SIG-M5 (cell line): ENCODE measurements at places on chromosomes 12 and 14.

GRCh38 chr12:52566847-52567291, 6.8 kb downstream of the KRT74 start:
- no peak for DNase-seq

GRCh38 chr12:53499266-53500141, at the start of gene MAP3K12:
Gene MAP3K12 (minus strand): TSS chr12:53499458. CDS start chr12:53487391, 12,067 bp downstream.
- DNase-seq: no peak

- no peak for DNase-seq
These were observed 33.6 kb downstream of the NFKBIA start for GRCh38 chr14:35370969-35371368.

GRCh38 chr14:95431199-95432143, 85.0 kb downstream of the SYNE3 start:
- no peak for DNase-seq

DNA sequence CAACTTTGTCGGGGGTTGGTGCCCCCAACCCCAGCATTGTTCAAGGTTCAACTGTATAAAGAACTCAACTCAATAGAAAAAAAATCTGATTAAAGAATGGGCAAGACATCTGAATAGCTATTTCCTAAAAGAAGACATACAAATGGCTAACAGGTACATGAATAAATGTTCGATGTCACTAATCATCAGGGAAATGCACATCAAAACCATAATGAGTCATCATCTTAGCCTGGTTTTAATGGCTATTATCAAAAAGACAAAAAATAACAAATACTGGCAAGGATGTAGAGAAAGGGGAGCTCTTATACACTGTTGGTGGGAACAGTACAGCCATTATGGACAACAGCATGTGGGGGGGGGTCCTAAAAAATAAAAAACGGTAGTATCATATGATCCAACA, 28.7 kb downstream of the NPAS3 start:
- DNase-seq: no peak

- DNase-seq: no peak
These were observed 12.5 kb downstream of the SYT10 start for GRCh38 chr12:33427071-33427470.

DNA sequence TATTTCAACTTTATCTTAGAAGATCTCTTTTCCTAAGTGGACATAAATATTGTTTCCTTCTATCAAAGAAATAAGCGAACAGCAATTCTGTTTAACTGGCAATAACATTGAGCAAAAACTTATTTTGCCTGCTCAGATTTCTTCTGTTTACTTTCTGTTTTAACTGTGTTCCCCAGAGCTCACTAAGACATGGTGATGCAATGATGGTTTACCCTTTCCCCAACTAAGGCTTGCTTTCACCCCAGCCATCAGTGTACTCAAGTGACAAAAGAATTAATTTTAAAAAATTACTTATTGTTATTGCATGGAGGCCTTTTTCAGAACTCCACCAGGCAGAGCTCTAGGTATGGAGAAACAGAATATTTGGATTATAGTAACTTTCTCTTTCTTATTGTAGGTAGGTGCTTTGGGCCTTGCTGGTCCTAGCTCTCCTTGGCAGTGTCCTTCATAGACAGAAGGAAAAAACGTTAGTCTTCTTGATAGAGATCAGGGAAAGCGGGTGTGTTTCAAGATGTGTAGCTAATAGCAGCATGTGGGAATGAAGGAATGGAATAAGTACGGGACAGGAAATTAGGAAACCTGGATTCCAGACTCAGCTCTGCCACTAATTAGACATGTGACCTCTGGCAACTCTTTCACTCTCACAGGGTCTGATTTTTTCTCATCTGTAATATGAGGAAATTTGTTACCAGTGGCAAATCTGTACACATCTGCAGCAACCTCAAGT, 14.6 kb upstream of the DDHD1 start:
- DNase-seq: no peak

GRCh38 chr12:11655842-11656241, 6.4 kb downstream of the ETV6 start:
- no peak for DNase-seq

DNA sequence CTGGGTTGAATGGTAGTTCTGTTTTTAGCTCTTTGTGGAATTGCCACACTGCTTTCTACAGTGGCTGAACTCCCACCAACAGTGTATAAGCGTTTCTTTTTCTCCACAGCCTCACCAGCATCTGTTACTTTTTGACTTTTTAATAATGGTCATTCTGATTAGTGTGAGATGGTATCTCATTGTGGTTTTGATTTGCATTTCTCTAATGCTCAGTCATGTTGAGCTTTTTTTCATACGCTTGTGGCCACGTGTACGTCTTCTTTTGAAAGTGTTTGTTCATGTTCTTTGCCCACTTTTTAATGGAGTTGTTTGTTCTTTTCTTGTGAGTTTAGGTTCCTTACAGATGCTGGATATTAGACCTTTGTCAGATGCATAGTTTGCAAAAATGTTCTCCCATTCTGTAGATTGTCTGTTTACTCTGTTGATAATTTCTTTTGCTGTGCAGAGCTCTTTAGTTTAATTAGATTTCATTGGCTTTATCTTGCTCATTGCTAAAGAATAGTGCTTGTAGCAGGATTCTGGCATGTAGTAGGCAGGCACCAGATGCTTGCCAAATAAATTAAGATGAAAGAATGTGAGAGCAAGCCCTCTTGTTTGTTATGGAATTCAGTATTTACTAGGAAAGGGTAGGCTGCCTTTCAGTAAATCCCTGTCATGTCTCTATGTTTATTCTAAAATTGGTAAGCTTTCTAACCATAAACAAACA, 86.8 kb downstream of the PDE3A start:
- DNase-seq: no peak

- no peak for DNase-seq
These were observed 54.9 kb upstream of the SRSF5 start for GRCh38 chr14:69711881-69712560.

DNA sequence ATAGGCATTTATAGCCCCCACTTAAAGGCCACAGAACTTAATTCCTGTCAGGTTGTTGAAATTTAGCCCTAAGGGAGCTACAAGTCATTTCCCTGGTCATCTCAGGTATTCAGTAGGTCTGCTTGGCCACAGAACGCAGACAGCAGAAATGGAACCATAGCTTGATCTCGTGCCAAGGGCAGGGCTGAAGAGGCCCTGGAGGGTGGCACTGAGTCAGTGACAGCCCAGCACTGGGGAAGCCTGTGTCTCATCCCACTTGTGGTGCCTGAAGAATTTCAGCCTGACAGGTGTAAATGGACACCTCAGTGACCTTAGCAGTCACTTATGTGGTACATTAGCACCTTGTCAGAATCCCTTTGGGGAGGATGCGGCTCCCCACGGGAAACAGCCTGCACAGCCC, 6.6 kb downstream of the PRKAB1 start:
- no peak for DNase-seq

DNA sequence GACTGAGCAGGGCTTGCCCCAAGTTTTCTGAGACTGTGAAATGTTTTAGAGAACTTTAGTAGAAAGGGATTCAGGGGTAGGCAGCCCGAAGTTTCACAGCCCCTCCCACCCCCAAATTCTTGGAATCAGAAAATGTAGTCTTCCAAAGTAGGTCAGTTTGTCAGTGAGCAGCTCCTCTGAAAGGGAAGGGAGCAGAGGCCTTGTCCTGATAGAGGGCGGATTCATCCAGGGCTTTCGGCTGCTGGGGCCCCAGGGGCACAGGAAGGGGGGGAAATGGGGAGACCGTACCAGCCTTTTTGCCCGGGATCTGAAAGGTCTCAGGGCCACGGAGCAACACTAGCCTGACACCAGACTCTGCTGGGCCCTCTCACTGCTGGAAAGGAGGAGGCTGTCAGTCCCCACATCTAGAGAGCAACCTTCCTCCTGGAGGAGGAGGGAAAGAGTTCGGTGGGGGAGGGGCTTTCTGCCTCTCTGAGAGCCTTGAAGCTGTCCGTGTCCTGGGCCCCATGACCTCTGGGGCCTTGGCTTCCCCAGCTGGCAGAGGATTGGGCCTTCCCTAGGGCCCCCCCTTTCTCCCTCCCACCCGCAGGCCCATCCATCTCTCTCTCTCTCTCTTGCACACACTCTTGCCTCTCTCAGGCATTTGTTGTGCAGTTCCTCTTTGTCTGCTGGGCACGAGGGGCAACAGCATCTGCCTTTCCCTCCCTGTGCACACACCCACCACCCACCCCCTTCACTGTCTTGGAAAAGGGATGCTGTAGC, at the start of gene IKZF4:
IKZF4 (plus strand) TSS at position 621 of the 762 bp plus-strand sequence. CDS start 451 bp downstream, outside the sequence.
- DNase-seq: no peak

GRCh38 chr12:55818140-55818728, 393 bp downstream of the ORMDL2 start:
- DNase-seq: no peak

- DNase-seq: peak; percentile 96
These were observed 47.0 kb upstream of the PLBD1 start for GRCh38 chr12:14614704-14615121.

- DNase-seq: no peak
These were observed 59.2 kb downstream of the VWF start for GRCh38 chr12:6065131-6065862.

DNA sequence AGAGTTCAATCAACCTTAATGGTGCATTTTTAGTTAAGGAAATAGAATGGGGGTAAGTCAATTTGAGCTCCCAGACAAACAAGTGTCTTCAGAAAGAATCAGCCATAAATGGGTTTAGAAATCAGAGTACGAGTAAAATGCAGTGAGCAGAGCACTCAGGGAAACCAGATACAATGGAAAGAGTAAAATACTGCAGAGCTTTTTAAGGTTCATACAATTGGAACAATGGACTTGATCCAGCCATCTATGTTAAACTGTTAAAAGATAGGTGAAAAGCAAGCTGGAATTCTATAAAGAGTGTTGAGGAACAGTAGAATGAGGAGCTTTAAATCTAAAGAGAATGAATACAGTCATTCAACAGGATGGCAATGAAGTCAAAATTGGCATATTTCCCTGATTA, 23.8 kb upstream of the PCNX4 start:
- DNase-seq: no peak

- DNase-seq: no peak
These were observed 149.3 kb downstream of the DPF3 start for GRCh38 chr14:72744416-72745120.

DNA sequence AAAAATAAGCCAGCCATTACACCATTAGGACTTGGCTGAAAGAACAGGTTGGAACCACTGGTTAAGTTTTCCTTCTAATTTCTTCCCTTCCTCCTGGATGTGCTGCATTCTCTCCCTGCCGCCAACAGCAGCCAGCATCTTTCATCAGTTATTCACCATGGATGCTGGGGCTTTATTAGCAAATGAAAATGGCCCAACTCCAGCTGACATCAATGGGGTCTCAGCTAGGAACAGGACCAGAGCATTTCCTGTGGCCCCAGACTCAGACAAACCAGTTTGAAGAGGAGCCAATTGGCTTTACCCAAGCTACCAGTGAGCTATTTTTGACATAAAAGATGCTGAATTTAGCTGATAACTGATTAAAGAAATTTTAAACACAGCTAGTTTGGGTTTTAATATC, 26.0 kb upstream of the TBX5 start:
- DNase-seq: no peak

GRCh38 chr12:131793243-131794022, 34.8 kb upstream of the MMP17 start:
- DNase-seq: no peak

DNA sequence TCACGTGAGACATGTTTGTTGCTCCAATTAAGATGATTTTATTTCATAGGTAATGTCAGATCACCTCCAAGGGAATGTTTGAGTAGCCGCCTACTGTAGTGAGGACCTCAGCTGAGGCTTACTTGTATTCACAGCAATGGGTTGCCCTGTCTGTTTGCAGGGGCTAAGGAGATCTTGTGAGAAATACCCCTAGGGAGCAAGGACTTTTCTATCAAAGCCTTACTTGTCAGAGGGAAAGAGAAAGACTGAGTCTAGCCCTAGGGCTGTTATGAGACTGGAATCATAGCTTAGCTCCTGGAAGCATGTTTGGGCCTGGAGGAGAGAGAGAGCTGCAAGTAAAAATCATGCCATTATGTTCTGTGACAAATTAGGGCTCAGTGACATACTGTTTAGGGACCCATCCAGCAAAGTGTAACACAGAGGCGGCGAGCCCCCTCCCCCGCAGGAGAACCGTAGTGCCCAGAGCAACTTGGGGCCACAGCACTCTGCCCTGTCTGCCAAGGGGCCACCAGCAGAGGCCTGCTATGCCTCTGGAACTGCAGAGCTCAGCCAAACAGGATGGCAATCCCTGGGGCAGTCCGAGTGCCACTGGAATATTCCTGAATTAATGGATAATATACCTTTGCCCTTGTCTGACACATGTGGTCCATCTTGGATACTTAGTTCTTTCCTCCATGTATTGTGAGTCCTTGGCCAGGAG, 178.8 kb downstream of the DACT1 start:
- no peak for DNase-seq

GRCh38 chr14:77804592-77804991, 4.7 kb downstream of the ADCK1 start:
- no peak for DNase-seq

DNA sequence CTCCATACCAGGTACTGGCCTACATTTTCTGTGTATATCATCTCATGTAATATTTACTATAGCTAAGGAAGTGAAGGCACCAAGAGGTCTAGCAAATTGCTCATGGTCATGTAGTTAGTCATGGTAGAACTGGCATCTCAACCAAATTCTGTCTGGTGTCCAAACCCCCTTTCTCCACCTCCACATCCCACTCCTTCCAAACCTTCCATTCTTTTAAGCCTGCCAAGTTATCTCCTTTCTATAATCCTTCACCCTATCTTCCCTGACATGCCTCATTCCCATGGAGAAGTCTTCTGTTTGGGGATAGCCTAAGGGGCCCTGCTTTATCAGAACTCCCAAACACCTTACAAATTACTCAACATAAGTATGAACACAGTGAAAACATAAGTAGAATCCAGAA, 196.2 kb upstream of the HMGA2 start:
- DNase-seq: no peak

DNA sequence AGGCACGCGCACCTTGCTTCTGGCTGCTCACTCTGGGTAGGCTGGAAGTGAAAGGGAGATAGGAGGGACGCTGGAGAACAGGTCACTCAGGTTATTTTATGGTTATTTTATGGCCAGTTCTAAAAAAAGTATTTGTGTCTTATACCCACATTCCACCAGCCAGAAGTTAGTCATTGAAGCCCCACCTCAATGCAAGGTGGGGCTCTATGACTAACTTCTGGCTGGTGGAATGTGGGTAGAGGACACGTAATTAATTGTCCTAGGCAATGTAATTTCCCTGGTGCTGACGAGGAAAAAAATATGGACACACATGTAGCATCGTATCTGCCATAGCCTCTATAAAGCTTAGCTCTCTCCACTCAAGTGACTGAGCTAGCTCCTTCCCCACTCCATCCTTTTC, 104.9 kb downstream of the PDZRN4 start:
- no peak for DNase-seq

GRCh38 chr12:114306646-114307045, 99.3 kb downstream of the TBX5 start:
- DNase-seq: no peak

- DNase-seq: no peak
These were observed 295.6 kb upstream of the FLRT2 start for GRCh38 chr14:85234156-85235025.

GRCh38 chr14:21308132-21308478, 28.2 kb downstream of the RPGRIP1 start:
- no peak for DNase-seq
